Cardiac muscle cell (in vitro differentiated cells and primary cell): ENCODE measurements at places on chromosomes 16 and 17. TPM values are rescaled to one million over a fixed set of nuclear protein-coding genes. Genes with fewer than 3 reads are reported as not detected.

LAT gene
- 1.2 and 1.5 TPM in 2 replicates for total RNA-seq

DHRS7B gene
- 34.2 and 42.6 TPM in 2 replicates for total RNA-seq

INCA1 gene
- total RNA-seq, result 1.9 and 6.7 TPM in 2 replicates

PPM1E gene
- 0.27 and 0.46 TPM in 2 replicates for total RNA-seq

CLEC3A gene
- not detected in 2 replicates for total RNA-seq

CALB2 gene
- total RNA-seq, result 0.36 and 1.3 TPM in 2 replicates

ALOX15 gene
- 0.71 and 1.1 TPM in 2 replicates for total RNA-seq

KRT28 gene
- not detected in 2 replicates for total RNA-seq

GPR139 gene
- total RNA-seq, result not detected in 2 replicates

GPR142 gene
- total RNA-seq, result not detected in 2 replicates

SLFN5 gene
- 6.2 and 8.3 TPM in 2 replicates for total RNA-seq

CIITA gene
- 0.06 TPM in 1 of 2 replicates, not detected in the other for total RNA-seq

KIF19 gene
- total RNA-seq, result 0.39 and 0.42 TPM in 2 replicates

ZSCAN10 gene
- 0.42 and 0.78 TPM in 2 replicates for total RNA-seq

KRT12 gene
- not detected in 2 replicates for total RNA-seq

ADCY7 gene
- total RNA-seq, result 18.2 and 28.8 TPM in 2 replicates

- DNase-seq, result no peak
Measured at GRCh38 chr16:17072104-17072503, 398.7 kb downstream of the XYLT1 start.

DNA sequence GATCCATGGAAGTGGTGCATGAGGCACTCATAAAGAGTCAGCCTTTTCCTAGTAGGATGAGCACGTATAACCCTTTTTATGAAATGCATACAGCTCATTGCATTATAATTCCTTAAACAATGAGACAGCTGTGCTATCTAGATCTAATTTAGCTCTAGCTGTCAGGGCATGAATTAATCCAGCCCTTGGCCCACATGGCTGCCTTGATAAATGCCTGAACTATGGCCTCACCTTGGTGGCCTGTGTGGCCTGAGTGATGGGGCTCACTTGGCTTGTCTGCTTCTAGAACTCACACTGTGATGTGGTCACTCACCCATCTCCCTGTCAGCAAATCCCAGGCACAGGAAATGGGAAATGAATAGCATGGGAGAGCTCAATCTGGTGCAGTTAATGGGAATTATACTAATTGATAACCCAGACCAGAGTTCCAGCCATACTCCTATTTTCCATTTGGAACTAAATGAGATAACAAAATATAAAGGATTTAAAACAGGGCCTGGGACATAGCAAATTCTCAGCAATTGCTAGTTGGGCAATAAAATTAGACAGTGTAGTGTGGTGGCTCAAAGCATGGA, 153.6 kb downstream of the HS3ST2 start:
- no peak for DNase-seq

- DNase-seq, result no peak
Measured at GRCh38 chr16:86844695-86845094, 266.3 kb downstream of the FOXL1 start.

- no peak for DNase-seq
Measured at GRCh38 chr17:82245134-82246039, 16.5 kb downstream of the SLC16A3 start.

DNA sequence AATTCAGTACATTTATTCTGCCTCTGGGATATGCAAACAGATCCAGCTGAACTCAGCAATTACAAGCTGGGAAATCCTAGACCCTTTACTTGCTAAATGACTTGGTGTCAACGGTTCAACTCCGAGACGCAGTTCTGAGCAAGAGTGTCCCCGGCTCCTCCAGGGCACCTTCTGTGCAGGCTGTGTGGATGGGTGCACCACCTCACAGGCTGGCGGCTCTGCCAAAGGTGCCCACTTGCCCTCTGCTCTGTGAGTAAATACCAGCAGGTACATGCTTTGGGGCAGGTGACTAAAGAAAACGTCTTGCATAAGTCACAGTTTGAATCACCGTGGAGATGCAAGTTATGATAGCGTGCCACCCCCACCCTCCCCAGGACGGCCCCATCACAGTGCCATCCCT, 23.3 kb downstream of the MAP1LC3B start:
- DNase-seq, result no peak

DNA sequence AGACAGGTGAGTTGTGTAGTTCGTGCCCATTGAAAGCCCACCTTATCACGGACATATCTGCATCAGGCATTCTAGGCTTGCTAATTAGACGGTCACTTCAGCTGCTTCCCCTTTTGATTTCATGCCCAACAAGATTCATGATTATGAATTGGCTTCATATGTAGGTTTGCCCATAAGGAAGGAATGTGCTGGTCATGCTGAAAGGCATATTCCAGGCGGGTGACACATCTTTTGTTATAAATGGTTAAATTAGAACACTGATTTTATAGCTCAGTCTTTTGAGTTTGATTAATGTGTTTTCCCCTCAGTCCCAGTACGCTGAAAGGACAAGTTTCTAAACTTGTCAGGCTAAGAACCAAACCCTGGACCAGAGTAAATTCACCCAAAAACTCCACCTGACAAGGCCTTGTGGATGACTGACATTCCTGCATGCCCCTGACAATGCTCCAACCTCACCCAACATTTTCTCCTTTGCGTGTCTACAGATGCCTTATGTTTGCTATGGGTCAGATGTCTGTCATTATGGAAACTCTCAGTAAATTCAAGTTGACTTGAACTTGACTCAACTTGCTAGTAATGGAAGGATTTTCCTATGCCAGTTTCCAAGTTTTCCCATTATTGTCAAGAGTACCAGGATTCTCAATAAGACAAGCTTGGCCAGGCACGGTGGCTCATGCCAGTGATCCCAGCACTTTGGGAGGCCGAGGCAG, 421.9 kb downstream of the PMP22 start:
- no peak for DNase-seq

GRCh38 chr16:64406770-64407181, 715.1 kb downstream of the CDH11 start:
- DNase-seq, result peak; percentile 37

DNA sequence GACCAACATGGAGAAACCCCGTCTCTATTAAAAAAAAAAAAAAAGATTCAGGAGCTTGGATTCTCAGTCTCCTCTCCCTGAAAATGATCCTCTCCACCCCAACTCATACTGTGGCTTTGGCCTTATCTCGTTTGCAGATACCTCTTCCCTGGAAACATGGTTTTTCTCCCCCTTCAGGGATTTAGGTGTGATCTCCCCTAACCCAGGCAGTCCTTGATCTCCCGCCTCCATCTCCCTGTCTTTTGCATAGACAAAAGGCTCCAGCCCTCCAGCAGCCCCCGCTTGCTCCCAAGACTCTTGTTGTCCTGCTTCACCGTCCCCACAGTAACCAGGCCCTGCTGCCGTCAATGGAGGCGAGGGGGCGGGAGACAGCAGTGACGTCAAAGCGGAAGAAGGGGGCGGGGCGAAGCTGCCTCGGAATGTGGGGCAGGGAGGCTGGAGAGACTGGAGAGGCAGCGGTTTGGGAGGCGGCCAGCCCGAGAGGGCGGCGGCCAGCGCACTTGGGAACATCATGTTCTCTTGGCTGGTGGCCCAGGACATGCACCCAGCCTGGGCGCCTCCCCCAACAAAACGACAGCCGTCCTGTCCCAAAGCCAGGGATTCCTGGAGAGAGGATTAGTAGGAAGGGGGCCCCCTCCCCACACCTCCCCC, 1.9 kb upstream of the PER1 start:
- peak; percentile 100 for DNase-seq

DNA sequence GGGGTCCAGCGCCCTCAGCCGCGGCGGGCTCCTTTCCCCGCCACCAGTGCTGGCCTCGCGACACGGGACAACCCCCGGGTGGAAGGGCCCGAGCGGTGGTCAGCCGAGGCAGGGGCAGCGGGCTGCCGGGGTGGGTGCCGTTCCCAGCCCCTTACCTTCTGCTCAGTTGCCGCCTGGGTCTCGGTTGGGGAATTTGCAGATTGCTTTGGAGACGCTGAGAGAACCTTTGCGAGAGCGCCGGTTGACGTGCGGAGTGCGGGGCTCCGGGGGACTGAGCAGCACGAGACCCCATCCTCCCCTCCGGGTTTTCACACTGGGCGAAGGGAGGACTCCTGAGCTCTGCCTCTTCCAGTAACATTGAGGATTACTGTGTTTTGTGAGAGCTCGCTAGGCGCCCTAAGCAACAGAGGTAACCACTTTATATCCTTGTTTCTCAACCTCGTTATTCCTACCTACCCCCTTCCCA, 381 bp downstream of the CTNS start:
- DNase-seq, result no peak

GRCh38 chr17:68499587-68499986, 12.6 kb upstream of the PRKAR1A start:
- DNase-seq, result no peak

GRCh38 chr17:65163990-65164495, 26.9 kb downstream of the RGS9 start:
- DNase-seq, result no peak

DNA sequence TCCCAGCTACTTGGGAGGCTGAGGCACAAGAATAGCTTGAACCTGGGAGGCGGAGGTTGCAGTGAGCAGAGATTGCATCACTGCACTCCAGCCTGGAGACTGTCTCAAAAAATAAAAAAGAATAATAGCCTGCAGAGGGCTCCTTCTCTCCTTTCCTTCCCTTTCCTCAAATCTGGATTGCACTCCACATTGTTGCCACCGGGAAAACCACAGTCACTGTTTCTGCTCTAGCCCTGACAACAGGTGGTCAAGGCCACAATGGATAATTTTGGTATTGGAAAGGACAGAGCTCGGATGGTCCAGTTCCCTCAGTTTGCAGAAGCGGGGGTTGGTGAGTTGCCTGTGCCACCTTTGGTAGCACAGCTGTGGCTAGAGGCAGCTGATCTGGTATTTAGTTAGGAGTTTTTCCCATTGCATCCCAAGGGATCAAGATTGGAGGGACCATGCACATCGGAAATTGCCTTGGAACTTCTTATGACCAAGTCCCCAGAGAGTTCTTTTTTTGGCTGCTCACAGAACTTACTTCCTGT, 44.7 kb upstream of the PRSS54 start:
- peak; percentile 55 for DNase-seq

GRCh38 chr17:77803726-77804125, 154.8 kb upstream of the TNRC6C start:
- no peak for DNase-seq

DNA sequence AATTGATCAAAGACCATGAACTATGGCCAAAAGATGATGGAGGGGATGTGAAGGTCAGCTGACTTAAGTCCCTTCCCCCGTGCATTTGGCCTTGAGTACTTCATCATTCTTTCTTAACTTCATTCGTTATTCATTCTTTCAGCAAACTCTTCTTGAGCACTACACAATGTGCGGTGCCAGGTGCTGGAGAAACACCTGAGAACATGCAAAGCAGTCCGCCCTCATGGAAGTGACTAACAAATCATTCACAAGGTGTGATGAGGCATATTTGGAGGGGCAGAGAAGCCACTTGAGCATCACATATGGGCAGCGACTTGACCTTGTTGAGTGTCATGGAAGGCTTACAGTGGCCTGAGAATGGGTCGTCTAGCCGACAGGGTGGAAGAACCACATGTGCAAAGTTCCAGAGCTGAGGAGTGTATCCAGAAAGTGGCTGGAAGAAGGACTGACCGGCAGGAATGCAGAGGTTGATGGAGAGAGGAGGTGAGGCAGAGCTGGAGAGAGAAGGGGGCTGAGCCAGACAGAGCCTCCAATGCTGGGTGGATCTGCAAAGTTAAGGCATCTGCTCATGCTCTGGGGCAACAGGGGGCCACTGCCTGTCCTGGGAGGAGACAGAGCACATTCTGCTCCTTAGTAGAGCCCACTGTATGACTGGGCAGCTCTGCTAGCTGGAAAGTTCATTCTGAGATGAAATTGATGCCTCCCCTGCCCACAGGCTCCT, 25.1 kb upstream of the EIF1 start:
- DNase-seq, result no peak

GRCh38 chr17:13531721-13532120, 70.0 kb downstream of the HS3ST3A1 start:
- DNase-seq, result no peak

DNA sequence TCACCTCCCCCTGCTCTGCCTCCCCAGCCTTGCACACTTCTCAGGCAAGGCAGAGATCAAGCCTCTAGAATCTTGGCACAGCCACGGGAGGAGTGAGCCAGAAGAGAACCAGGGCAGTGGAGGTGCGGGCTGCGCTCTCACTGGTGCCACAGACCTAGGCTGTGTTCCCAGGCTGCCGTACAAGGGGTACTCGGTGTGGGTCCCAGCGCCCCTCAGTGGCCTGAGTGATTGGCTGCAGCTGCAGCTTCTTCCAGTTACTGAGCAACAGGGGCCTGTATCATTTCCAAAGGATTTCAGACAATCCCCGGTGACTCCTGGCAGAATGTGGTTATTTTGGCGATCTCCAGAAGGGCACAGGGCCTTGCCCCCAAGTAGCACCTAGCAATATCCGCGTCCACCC, 1852.1 kb downstream of the TP53TG3F start:
- no peak for DNase-seq

DNA sequence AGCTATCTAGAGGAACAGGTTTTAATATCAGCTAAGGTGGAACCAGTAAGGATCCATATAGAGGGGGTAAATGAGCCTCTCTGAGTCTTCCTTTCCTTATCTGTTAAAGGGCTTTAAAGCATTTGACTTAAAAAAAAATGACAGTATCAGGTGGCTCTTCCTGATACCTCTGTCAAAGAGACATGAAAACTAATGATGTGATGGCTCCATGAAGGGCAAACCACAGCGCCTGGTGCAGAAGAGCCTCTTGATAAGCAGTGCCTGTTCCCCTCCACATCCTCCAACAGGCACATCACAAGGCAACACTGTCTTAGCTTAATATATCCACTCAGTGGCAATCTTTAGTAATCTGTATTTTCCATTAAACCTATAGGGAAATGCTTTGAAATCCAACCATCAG, 68.9 kb downstream of the USP31 start:
- no peak for DNase-seq

DNA sequence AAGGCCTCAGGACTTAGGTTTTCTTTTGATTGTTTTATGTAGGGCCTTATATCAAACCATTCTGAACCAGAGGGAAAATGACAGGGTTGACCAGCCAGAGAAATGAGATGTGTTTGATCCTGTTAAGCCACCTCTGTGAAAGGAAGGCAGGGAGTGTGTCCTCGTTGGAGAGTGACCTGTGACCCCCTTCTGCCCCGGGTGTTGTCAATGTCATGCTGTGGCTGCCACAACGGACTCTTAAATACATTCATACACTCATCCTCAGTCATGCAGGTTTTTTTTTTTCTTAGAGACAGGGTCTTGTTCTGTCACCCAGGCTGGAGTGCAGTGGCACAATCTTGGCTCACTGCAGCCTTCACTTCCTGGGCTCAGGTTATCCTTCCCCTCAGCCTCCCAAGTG, 6.1 kb downstream of the MYCBPAP start:
- no peak for DNase-seq

DNA sequence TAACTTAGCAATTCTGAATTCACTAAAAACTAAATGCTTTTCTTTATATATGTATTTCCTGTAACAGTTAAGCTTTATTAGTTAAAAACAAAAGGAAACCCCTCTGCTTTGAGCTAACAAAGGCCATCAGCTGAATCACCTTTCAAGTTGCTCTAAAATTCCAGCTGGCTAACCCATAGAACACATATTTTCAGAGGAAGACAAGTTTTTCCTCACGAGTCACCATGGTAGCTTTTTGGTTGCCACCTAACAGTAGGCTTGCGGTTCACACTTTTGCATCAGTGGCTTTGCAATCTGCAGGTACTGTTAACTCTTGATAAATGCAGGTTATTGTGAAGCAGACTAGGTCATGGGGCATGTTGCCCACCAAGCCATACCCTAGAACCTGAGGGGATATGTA, 57.6 kb upstream of the IRX5 start:
- DNase-seq, result no peak
